Suprapubic skin (tissue), 4 donors: ENCODE measurements at places on chromosomes 5 and 9.
A peak's percentile ranks its signal among the peaks of the same experiment; 100 is the strongest.

DNA sequence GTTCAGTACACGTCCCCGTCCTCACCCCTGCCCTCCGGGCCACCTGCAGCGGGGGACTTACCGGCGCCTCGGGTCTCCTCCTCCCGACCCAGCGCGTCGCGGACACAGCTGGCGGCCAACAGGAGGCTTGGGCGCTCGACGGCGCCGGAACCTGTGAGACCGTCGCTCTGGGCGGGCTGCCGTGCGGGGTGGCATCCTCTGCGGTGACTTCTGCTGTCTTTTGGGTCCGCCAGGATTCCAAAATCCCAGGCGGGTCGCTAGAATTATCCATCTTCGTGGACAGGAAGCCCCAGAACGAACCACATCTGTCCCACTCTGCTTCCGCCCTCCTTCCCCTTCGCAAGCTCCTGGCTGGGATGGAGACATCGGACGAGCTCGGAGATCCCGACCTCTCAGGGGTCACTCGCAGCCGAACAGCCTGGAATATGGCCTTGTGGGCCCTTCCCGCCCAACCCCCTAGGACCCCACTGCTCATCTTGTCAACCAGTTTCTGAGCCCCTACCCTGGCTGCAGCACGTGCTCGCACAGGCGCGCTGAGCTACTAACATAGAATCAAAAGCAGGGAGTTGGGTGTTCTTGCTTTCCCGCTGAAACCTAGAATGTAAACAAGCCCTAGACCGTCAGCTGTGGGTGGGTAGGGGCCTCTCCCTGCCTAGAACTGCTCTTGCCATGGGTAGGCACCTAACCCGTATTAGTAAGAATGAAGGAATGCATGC lies 947 bp upstream of the MARCHF3 start:
- no peak for DNase-seq

DNA sequence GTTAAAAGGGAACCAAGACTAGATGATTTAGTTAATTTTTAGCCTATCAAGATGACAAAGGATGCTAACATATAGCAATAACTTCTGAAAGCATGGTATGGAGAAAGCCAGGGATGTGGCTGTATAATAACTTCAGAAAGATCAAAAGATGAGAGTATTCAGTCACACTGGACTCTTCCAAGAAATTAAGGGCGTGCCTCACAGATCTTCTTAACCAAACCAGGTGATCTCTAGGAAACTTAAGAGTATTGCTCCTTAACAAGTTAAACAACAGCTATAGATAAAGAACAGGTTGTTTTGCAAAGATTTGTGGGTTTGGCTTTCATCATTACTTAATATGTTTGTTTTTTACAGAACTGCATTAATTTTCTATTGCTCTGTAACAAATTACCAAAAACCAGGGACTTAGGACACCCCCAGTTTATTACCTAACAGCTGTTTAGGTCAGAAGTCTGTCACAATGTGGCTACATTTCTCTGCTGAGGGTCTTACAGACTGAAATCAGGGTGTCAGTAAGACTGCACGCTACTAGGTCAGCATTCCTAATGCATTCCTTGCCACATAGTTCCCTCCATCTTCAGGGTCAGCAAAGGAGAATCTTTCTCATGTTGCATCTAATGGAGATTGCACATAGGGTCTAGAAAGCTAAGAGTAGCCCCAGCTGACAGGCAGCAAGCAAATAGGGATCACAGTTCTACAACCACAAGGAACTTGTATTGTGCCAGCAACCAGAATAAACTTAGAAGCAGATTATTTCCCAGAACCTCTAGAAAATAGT lies 113.8 kb downstream of the WDR70 start:
- DNase-seq = no peak

DNA sequence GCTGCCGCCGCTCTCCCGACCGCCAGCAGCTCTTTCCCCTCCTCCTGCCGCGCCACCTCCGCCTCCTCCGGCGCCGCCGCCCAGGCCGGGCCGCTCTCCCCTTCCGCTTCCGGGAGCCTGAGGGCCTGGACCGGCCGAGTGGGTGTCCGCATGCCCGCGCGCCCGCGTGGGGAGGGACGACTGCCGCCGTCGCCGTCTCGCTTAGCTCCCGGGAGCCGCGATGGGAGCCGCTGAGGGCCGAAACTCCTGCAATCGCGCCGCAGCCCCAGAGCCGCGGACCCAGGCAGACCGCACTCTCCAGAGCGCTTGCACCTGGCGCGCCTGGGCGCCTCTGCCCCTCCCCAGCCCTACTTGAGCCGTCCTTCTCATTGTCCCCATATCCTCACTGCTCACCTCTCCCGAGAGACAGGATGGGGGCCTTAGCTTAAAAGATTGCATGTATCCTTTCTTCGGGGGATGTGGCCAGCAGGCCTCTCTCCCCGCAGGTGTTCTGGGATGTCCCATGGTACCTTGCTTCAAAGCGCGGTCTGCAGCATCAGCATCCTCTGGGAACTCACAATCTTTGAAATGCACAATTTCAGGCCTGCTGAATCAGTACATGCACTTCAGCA lies at the start of gene ZDHHC21:
Gene ZDHHC21 (minus strand): TSS at position 182 of the 611 bp plus-strand sequence. CDS start 19,092 bp downstream, outside the sequence.
- DNase-seq = peak; percentile 85

- no peak for DNase-seq
Measured at GRCh38 chr5:39282561-39282960, 63.2 kb upstream of the FYB1 start.

DNA sequence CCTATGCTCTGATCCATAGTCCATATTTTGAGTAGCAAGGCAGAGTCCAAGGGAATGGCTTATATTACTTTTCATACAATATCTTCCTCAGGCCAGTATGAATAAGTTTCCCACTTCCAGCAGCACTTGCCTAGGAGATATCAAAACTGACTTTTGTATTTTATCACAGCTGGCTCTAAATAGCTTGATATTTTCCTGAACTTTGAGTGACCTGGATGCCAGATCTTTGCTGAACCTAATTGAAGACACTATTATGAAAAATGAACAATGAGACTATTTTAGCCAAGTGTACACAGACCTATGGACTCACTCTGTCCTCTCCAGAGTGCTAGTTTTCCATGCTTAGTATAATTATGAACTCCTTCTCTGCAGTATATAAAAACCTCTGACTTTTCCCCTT lies 475.6 kb upstream of the PTGER4 start:
- no peak for DNase-seq

- DNase-seq = no peak
Measured at GRCh38 chr9:126694206-126695081, 80.7 kb downstream of the LMX1B start.

DNA sequence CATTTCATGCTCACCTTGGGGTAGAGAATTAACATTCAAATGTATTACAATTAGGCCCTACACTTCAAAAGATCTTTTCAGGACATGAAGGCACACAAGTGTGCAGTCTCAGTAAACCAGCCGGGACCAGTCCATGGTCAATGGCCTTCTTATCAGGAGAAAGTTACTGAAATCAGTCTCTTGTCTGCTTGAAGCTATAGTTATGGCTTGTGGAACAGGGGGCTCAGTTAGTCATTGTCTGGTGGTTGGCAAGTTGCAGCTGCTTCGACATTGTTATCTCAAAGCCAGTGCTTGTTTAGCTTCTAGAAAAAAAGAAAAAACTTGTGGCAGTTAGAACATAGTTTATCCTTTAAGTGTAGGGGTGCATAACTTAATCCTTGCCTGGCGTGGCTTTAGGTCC lies 213.1 kb upstream of the ACO1 start:
- DNase-seq = no peak

GRCh38 chr5:151740958-151741373 lies 17.5 kb downstream of the ATOX1 start:
- DNase-seq = no peak

DNA sequence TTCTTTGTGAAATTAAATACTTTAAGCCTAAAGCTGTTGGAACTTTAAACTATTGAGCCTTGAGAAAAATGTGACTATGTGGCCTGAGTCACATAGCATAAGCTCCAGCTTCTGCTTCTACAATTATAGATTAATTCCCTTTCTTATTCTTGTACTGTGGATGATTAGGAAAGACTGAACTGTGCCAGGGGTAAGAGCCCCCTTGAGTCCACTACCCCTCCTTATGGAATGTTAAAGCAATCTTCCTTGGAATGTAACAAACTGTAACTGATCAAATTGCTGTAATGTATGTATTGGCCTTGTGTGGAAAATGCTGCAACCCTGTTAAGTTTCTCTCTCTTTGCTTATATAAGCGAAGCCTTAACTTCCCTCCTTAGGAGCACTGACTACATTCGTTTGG lies 273.2 kb downstream of the FAM170A start:
- no peak for DNase-seq

DNA sequence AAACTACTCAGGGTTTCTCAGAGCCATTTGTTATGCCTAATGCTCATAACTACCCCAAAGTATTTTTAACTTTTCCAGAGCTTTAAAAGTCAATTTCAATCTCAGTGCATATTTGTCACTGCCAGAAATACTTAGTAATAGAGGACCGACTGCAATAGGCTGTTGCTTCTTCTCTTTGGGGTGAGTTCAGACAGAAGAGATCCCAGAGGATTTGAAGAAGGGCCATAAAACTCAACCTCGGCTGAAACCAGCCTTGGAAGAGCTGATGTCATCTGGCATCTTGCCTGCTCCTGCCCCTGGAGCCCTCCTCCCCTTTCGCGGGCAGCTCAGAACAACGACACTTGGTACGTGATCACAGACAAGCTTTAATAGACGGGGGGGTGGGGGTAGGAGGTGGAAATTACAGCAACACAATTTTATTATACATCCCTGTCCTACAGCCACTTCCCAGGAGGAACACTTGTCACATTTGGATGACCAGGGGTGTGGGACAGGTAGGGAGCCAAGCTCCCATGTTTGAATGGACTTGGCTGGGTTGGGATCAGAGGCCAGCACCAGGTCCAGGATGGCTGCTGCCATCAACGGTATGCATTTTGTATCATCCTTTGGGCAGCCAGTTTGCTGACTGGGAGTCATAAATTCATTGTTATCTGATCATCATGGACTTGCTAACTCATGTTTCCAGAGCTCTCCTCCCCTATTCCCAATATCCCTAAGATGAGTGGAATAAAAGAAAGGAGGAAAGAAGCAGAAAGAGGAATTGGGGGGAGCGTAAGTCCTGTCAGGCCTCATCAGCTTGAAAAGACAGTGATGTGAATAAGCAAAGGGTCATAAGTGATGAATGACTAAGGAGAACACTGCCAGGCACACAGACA lies 186.6 kb upstream of the PANK3 start:
- no peak for DNase-seq

DNA sequence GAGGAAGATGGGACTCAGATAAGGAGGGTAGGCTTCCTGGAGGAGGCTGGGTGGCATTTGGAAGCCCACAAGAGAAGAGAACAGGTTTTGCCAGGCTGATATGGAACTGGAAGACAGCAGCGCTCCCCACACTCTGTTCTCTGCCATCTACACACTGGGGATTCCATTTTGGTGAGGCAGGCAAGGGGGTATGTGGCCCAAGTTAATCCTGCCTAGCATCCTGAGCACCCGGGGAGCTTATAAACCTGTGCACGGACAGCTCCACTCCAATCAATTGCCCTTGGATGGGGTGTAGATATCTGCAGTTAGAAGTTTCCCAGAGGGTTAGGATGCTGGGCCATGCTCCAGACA lies 158.8 kb downstream of the MACROH2A1 start:
- peak; percentile 43 for DNase-seq

DNA sequence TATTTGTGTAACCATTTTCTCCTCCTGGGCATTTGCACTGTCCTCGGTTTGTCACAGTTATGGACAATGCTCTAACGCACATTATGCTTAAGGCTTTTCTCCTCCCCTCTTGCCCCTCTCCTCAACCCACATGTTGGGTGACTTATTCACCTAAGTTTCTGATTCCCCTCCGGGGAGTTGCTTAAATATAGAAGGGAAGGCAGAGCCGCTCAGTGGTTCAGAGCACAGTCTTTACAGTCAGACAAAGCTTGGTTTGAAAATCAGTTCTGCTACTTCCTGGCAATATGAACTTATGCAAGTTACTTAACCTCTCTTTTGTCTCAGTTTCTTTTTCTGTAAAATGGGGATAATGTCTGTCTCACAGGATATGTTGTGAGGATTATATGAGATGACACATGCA lies 41.2 kb upstream of the SPRY4 start:
- no peak for DNase-seq

- DNase-seq = peak; percentile 29
Measured at GRCh38 chr5:133458435-133458834, 153.9 kb downstream of the FSTL4 start.

- DNase-seq = no peak
Measured at GRCh38 chr9:71592400-71592799, 175.9 kb downstream of the CEMIP2 start.

- DNase-seq = no peak
Measured at GRCh38 chr9:13690595-13690994, 411.1 kb upstream of the MPDZ start.

GRCh38 chr9:128151309-128152132 lies 2.3 kb downstream of the LCN2 start:
- peak; percentile 59 for DNase-seq

DNA sequence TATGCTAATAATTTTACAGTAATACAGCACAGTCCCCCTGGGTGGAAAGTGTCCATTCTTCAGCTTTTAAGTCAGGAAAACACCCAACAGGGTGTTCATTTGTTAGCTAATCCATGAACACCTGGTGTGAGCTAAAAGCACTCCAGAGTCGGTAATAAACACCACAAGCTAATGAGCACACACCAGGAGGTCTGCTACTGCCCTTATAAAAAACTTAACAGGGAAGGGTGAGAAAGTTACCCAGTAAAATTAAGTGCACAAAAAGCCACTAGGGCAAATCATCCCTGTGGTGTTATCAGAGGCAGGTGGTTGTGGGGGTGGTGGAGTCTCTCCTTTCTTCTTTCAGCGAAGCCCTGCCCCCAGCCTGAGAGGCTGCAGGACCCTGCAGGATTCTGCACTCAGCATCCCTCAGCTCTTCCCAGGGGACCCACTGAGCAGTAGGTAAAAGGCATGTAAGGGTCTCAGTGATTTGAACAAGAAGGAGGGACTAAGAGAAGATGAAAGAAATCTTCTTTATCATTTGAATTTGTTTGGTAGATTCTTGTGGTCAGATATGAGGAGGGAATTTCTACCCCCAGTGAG lies 14.4 kb downstream of the GDNF start:
- no peak for DNase-seq

- DNase-seq = no peak
Measured at GRCh38 chr5:173029499-173029921, 26.6 kb upstream of the CREBRF start.

DNA sequence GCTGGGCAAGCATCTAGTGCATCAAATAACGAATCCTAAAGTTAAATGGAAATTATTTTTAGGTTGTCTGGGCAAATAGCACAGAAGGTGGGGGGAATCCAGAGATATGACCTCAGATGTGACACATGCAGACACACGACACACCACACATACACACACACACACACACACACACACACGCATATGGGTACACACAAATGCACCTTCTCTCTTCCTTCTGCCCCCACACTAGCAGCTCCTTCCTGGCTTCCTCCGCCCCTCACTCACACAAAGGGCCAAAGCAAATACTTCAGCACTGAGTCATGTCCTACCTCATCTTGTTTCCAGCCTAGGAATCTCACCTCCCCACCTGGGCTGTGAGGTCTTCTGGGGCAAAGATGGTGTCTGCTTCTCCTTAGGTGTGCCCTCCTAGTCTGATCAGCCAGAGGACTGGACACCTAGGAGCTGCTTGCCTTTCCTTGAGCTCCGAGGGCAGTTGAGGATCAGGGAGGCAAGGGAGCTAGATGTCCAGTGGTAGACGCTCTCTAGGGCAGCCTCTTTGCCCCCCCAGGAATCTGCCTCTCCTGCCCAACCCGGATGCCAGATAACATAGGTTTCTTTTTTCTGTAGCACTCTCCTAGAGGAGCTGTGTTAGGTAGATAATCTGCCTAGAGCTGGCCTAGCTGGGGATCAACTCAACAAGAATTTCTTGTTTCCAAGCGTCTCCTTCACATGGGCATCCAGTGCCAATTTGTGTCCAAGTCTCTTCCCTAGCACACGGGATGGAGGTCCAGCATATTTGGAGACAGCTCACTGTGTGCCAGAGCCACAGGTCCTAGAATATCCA lies 14.3 kb upstream of the JADE2 start:
- DNase-seq = no peak
